WTC11 (cell line): ENCODE measurements at places on chromosomes 3 and 15. TPM values are rescaled to one million over a fixed set of nuclear protein-coding genes. Genes with fewer than 3 reads are reported as not detected.

The GLDN gene
- 0.77 to 1.8 TPM (median 1.7 TPM) in 3 replicates for total RNA-seq

The HAPLN3 gene
- 50.6 to 65.9 TPM (median 65.2 TPM) in 3 replicates for total RNA-seq

The GOLGA8S gene
- 0.16 to 0.23 TPM (median 0.22 TPM) in 3 replicates for total RNA-seq

The BUB1B gene
- total RNA-seq, result 148 to 192 TPM (median 156 TPM) in 3 replicates

The SLC35G2 gene
- 3.3 to 3.6 TPM (median 3.6 TPM) in 3 replicates for total RNA-seq
